Pericardium fibroblast (primary cell): ENCODE measurements at places on chromosomes 1 and 21. TPM values are rescaled to one million over a fixed set of nuclear protein-coding genes. Genes with fewer than 3 reads are reported as not detected.

Gene IL23R
- not detected in 2 replicates for total RNA-seq

Gene SLAMF6
- total RNA-seq = not detected in 2 replicates

Gene LCE1B
- not detected in 2 replicates for total RNA-seq

Gene C1orf94
- total RNA-seq = not detected in 2 replicates

Gene LPAR3
- total RNA-seq = 0.51 and 0.58 TPM in 2 replicates

Gene GPR52
- not detected in 2 replicates for total RNA-seq

Gene AKNAD1
- 0.12 TPM in 1 of 2 replicates, not detected in the other for total RNA-seq

Gene KCNJ6
- total RNA-seq = under 0.01 and 0.09 TPM in 2 replicates

Gene DNASE2B
- total RNA-seq = 0.23 TPM in 1 of 2 replicates, not detected in the other

Gene ZBTB37
- total RNA-seq = 2.3 and 4.5 TPM in 2 replicates

Gene CNR2
- not detected in 2 replicates for total RNA-seq

Gene HFM1
- 0.17 and 1.4 TPM in 2 replicates for total RNA-seq

Gene SLC19A2
- 8.3 and 11.8 TPM in 2 replicates for total RNA-seq

Gene FAM3B
- total RNA-seq = not detected in 2 replicates

Gene PTGER3
- 0.47 and 0.51 TPM in 2 replicates for total RNA-seq

Gene NPR1
- total RNA-seq = 46.2 and 84.8 TPM in 2 replicates

Gene FCRL2
- not detected in 2 replicates for total RNA-seq

Gene KIF17
- total RNA-seq = 0.35 and 0.60 TPM in 2 replicates

Gene CLCA1
- not detected in 2 replicates for total RNA-seq

Gene DCST1
- total RNA-seq = not detected in 2 replicates

Gene DEPDC1
- total RNA-seq = 0.43 and 4.8 TPM in 2 replicates

Gene OR10J1
- not detected in 2 replicates for total RNA-seq

Gene OR2T6
- total RNA-seq = not detected in 2 replicates

Gene AK5
- 8.5 and 17.5 TPM in 2 replicates for total RNA-seq

Gene LCE2A
- not detected in 2 replicates for total RNA-seq

Gene LIN28A
- not detected in 2 replicates for total RNA-seq

Gene AVPR1B
- not detected in 2 replicates for total RNA-seq

Gene GNAT2
- 0.17 TPM in 1 of 2 replicates, not detected in the other for total RNA-seq

Gene OR2AK2
- total RNA-seq = not detected in 2 replicates

Gene ZC3H12A
- 3.7 and 5.6 TPM in 2 replicates for total RNA-seq

Gene CD84
- total RNA-seq = not detected in 2 replicates

Gene TRIM67
- total RNA-seq = 0.09 and 0.35 TPM in 2 replicates

Gene TNN
- total RNA-seq = not detected in 2 replicates

Gene C8B
- total RNA-seq = not detected in 2 replicates

Gene CASZ1
- total RNA-seq = under 0.01 and 0.12 TPM in 2 replicates

Gene ATP8B2
- 77.0 and 114 TPM in 2 replicates for total RNA-seq

Gene LMX1A
- not detected in 2 replicates for total RNA-seq

Gene TMEM82
- not detected in 2 replicates for total RNA-seq

Gene SYDE2
- total RNA-seq = 1.8 and 3.9 TPM in 2 replicates

Gene PATJ
- total RNA-seq = 0.94 and 1.5 TPM in 2 replicates

Gene FBXO2
- total RNA-seq = 0.47 and 2.0 TPM in 2 replicates
